HuH-7 (cell line): ENCODE measurements at places on chromosomes 7 and 10.

DNA sequence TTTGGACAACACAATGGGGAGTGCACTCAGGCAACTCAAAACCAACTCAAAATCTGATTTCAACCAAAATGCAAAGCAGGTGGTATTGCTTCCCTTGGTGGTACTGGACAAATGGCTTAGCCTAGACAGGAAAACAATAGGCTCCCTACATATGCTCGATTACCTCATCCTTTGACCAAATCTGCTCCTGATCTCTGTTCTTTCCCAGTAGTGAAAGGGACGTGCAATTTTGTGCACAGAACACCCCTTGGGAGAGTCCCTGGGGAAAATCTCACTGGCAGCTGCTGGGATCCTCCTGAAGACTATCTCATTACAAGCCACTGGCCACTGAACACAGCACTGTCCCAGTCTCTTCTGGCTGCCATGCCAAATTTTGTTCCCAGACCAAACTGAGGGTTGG lies 149.2 kb upstream of the VSTM2A start:
- no peak for DNase-seq

DNA sequence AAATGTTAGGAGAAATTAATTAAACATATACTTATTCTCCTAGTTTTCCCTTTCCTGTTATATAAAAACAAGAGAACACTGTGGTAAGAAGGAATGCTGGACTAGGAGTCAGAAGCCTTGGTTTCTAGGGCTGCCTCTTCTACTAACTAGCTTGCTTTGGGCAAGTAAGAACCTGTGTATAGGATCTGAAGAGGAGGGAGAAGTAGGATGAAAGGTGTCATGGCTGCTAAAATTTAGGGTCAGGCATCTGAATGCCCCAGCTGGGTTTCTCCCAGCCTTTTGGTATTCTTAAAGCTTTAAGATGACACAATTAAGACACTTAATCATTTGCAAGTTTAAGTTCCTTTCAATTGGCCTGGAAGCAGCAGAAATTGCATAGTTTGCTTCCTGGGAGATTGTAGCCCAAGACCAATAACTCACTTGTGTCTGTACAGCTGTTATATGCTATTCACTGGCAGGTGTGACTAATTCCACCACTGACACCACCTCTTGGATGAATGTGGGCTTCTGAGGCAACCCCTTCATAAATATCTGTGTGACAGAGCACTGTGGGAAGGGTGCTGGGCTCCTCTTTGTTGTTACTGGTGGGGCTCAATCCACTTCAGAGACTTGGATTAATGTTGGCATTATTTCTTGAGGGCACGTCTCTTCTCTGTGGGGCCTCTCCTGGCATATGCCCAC lies 137.2 kb downstream of the LRMDA start:
- no peak for DNase-seq

- DNase-seq = no peak
Observed at GRCh38 chr7:1529383-1530116, 952 bp upstream of the MAFK start.

DNA sequence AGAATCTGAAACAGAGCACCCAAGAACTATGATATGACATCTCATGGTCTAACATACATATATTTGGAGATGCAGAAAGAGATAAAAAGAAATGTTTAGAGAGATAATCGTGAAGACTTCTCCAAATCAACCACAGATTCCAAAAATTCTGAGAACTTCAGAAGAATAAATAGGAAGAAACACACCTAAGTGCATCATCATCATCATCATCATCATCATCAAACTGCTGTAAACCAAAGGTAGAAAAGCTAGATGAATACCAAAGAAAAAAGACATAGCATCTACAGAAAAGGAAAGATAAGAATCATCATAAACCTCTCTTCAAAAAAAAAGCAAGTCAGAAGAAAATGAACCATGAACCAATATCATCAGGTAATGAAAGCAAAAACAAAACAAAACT lies 124.2 kb downstream of the PPP1R3A start:
- no peak for DNase-seq

DNA sequence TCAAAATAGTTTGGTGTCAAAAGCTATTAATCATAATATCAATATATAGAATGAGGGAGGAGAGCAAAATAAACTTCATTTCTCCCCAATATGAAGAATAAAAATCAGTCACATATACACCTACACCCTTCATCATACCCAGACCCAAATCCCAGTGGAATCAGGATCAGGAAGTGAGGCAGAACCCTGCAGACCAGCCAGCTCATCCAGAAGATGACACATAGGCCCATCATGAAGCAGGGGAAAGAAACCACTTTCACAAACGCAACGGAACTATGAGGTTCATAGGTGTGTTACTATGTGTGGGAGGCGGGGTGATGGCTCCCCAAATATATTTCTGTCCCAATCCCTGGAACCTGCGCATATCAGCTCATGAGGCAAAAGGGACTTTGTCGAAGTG lies 89.0 kb downstream of the RSU1 start:
- DNase-seq = no peak

DNA sequence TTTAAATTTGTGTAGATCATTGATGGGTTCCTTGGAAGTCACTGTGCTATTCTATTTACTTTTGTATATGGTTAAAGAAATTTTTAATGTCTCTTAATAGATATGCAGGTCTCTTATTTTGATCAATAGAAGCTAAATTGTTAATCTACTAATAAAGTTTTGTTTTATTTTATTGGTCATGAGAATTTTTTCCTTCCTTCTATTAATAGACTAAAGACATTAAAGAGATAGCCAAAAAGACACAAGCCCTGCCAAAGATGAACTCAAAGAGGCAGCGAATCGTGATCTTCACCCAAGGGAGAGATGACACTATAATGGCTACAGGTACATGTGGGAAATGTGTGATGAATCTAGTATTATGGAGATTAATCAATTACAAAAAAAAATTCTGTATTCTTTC lies 226.2 kb upstream of the KAT6B start:
- no peak for DNase-seq

GRCh38 chr10:42867571-42867970 lies 85.0 kb downstream of the BMS1 start:
- DNase-seq = no peak

GRCh38 chr7:37683246-37684120 lies at the start of gene GPR141:
TSS of gene GPR141 (plus strand) at chr7:37683766. CDS start at chr7:37740394, 56,628 bp downstream.
- DNase-seq = no peak

DNA sequence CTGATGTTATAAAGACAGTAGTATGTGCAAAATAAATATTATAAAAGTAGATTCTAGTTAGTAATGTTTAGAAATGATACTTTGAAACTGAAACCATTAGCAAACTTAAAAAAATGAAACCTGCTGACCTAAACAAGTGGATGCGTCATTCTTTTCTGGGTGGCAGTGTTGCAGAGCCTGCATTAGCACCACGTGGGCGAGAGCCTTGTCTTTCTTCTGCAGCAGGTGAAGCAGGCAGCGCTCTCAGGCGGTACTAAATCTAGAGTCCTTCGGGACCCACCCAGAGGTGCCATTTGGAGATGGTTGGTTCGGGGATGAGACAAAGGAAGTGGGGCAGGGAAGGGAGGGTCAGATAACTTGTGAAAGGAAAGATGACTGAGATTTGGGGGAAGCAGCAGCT lies 759.1 kb upstream of the IGFBP3 start:
- no peak for DNase-seq

- DNase-seq = no peak
Observed at GRCh38 chr7:101402081-101402779, 39.6 kb downstream of the COL26A1 start.

DNA sequence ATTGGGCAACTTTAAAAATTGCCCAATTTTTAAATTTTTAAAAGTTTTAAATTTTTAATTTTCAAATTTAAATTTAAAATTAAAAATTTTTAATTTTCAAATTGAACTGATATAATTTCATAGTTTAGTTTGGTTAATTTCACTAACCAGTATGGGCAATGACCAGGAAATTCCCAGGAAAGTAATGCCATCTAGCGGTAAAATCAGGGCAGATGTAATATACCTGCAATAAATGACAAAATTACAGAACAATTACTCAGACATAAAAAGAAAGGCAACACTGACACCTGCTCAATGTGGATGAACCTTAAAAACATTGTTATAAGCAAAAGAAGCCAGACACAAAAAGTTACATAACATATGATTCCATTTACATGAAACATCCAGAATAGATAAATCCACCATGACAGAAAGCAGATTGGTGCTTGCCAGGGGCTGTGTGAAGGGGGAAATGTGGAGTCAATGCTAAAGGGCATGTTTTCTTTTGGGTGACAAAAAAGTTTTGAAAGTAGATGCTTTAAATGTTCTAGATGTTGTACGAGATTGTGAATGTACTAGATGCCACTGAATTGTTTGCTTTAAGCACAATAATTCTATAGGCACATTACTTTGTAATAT lies 28.6 kb upstream of the SLC16A12 start:
- no peak for DNase-seq

- DNase-seq = peak; percentile 31
Observed at GRCh38 chr7:85186083-85186520, 754 bp downstream of the SEMA3D start.

DNA sequence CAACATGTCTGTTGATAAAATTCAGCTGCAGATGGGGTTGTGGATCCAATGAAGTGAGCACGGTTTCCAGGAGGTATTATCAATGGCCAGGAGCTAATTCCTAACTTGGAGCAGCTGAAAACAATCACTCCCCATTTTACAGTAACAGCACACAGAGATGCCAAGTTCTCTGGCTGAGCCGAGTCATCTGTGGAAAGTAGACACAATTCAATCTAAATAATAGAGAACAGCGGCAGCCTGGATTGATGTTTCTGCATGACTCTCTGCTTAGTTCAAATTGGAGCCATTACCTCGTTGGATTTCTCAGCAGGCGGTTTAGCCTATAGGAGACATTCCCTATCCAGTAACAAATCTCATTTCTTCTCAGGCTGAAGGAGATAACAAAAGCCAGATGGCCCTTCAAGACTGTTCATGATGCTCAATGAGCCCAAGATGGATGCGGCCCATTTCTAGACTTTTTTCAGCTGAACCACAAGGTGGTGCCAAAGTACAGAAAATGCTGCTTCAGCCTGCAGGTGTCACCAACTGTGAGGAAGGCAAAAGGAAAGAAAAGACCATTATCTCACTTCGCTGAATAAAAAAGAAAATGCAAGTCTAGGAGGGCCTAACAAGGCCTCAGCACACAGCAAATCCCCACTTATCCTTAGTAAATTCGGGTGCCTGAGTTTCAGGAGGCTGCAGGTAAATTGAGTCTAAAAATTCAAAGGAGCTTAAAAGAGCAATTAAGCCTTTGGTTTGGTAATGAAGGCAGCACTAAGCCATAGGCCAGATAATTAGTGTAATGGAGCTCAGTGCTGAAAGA lies 83.7 kb downstream of the SLC16A9 start:
- peak; percentile 26 for DNase-seq

- no peak for DNase-seq
Observed at GRCh38 chr10:33681595-33681994, 347.1 kb upstream of the NRP1 start.

- DNase-seq = no peak
Observed at GRCh38 chr10:110409926-110410325, 87.8 kb upstream of the DUSP5 start.

DNA sequence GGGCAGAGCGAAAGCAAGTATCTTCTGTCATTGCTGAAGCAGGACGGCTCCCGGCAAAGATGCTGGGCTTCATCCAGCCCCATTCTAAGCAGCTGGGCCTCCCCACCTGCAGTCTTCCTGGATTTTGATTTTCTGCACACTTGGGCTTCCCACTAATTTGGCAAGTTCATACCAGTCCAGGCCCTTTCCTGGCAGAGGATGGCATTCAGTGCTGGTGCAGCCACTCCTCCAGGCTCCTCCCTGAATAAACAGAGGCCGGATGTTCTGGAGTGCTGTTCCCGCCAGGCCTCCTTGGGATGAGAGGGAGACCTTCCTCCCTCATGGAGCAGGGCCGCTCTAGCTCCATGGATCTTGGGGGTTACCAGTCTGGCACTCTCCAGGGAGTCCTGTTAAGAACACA lies 3.4 kb downstream of the BAG3 start:
- DNase-seq = no peak

GRCh38 chr7:139860090-139860775 lies 31.2 kb downstream of the TBXAS1 start:
- DNase-seq = no peak

DNA sequence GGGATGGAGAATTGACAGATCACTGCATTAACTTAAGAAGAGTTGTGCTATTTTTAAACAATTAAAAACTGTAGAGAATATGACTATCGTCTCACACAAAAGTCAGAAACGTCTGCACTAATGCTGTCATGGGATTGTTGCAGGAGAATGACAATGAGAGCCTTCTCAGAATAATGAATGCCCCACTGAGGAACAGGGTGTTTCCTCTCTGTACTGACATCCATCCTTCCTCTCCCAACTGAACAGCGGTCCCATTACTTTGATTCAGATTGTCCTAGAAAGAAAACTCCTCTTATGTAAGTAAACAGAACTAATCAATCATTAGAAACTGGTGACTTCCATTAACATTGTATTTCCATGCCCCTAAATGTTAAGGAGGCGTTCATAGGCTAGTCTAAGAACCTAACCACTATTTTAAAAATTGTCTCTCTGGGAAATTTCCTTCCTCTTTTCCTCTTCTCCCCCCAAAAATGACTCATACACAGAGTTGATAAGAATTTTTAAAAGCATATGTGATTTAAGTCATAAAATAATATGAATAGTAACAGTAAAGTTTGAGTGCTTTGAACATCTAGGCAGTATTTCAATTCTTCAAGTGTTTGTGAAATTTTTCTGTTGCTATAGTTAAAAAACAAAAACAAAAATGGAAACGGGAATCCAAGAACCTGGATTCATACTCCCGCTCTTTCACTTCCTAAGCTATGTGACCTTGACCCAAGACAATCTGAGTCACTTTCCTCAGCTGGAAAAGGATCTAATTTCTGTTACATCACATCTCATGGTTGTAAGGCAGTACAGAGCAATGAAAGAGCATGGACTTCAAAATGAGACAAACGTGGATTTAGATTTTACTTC lies 12.7 kb upstream of the MACC1 start:
- no peak for DNase-seq

GRCh38 chr10:44968091-44968490 lies 8.5 kb downstream of the RASSF4 start:
- no peak for DNase-seq

- DNase-seq = no peak
Observed at GRCh38 chr7:29044554-29044953, 86.4 kb upstream of the TRIL start.

- DNase-seq = no peak
Observed at GRCh38 chr10:106508950-106509349, 655.6 kb downstream of the SORCS1 start.

GRCh38 chr10:101441541-101442455 lies 87.8 kb downstream of the BTRC start:
- DNase-seq = peak; percentile 52

- no peak for DNase-seq
Observed at GRCh38 chr7:130149281-130150139, 55.7 kb downstream of the TMEM209 start.

DNA sequence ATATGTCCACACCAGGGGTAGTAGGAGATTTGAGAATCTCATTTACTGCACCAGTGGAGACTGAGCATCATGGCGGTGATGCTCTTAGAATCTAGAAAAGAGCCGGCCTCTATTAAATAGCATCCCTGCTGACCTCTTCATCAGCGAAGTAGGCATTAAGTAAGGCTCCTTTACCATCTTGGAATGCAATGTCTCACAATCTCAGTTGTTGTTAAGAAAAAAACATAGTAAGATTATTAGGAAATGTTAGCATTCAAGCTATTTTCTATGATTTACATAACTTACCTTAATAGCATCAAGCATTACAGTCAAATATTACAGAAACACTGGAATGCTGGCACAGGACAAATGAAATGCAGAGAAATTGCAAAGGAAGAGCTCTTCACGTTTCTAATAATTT lies 54.5 kb downstream of the ORC5 start:
- no peak for DNase-seq
